ENCODE measurements at places on chromosomes 7 and 10. TPM values are rescaled to one million over a fixed set of nuclear protein-coding genes. Genes with fewer than 3 reads are reported as not detected.

AKR1C2 gene
- polyA plus RNA-seq = not detected

DGKI gene
- not detected for polyA plus RNA-seq

FAM25G gene
- polyA plus RNA-seq = not detected

LIPK gene
- not detected for polyA plus RNA-seq

MRLN gene
- not detected for polyA plus RNA-seq

CEP55 gene
- polyA plus RNA-seq = not detected

- DNase-seq = no peak
Observed at GRCh38 chr10:121615836-121616235, 17.6 kb upstream of the FGFR2 start.

DNA sequence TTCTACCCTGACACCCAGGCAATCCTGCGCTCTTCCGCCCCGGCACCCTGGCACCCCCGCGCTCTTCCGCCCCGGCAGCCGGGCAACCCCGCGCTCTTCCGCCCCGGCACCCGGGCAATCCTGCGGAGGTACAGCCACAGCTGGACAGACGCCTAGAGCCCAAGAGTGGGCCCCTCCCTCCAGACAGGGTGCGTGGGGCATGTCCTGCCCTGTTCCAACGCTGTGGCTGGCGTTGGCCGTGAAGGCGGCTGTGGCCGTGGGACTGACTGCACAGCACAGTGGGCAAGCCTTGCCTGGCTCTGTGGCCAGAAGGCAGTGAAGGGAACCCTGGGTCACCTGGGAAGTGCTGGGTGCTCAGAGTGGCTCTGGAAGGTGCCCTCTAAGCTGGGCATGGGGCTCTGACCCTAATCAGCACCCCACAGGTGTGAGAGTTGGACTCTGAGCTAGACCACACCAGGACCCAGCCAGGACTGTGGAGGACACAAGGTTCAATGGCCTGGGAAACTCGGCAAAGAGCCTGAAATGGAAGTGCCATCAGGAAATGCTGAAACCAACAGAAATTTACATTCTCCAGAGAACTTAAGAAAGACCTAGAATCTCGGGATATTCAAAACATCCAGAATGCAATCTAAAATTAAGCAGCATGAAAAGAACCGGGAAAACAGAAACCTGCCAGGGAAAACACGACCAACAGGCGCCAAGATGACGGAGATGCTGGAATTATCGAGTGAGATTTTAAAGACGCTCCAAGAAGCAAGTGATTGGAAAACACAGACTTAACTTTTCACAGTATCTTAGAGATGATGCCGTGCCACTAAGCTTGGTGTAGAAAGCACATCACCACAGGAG, 253.6 kb downstream of the ELFN1 start:
- no peak for DNase-seq

GRCh38 chr7:158588085-158588877, 658 bp upstream of the PTPRN2 start:
- DNase-seq = no peak

GRCh38 chr10:79166741-79167140, 98.0 kb downstream of the ZMIZ1 start:
- DNase-seq = no peak

- no peak for DNase-seq
Observed at GRCh38 chr10:30617070-30617469, 12.5 kb downstream of the LYZL2 start.

DNA sequence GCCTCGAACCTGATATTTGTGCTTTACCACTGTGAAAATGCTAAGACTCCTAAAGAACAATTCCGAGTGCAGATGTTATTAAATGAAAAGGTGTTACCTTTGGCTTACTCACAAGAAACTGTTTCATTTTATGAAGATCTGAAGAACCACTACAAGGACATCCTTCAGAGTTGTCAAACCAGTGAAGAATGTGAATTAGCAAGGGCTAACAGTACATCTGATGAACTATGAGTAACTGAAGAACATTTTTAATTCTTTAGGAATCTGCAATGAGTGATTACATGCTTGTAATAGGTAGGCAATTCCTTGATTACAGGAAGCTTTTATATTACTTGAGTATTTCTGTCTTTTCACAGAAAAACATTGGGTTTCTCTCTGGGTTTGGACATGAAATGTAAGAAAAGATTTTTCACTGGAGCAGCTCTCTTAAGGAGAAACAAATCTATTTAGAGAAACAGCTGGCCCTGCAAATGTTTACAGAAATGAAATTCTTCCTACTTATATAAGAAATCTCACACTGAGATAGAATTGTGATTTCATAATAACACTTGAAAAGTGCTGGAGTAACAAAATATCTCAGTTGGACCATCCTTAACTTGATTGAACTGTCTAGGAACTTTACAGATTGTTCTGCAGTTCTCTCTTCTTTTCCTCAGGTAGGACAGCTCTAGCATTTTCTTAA, 47.7 kb downstream of the MINPP1 start:
- no peak for DNase-seq

GRCh38 chr7:116911801-116912200, 41.5 kb upstream of the ST7 start:
- no peak for DNase-seq

GRCh38 chr7:157529768-157530560, 193.2 kb downstream of the DNAJB6 start:
- DNase-seq = no peak

- DNase-seq = no peak
Observed at GRCh38 chr7:46539892-46540483, 618.9 kb upstream of the IGFBP3 start.

- DNase-seq = no peak
Observed at GRCh38 chr10:45261243-45261775, 54.1 kb downstream of the OR13A1 start.

DNA sequence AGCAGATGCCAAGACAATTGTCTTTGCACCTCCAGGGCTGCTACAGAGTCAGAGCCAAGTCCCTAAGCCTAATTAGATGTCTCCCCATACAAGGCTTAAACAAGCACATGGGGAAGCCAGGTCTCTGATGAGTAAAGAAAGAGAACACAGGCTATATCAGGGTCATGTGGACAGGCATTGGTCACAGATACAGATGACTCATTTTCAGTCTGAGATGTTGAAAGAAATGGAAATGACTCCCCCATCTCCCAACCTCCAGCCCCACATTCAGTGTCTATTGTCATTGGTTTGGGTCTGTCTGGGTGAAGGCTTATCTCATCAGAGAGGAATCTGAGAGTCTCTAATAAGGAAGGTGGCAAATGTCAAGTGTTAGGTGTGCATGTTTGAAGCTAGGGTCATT, 290.1 kb upstream of the KIAA1217 start:
- DNase-seq = no peak

Data from naive B cell (primary cell).